Activated CD4-positive, alpha-beta T cell treated with anti-CD3 and anti-CD28 coated beads, Interleukin-2, amount 50 U/mL, for 48 hours (primary cell): ENCODE measurements at places on chromosomes 12 and 14.

GRCh38 chr12:99054601-99055128 lies 409.6 kb downstream of the APAF1 start:
- no peak for DNase-seq

DNA sequence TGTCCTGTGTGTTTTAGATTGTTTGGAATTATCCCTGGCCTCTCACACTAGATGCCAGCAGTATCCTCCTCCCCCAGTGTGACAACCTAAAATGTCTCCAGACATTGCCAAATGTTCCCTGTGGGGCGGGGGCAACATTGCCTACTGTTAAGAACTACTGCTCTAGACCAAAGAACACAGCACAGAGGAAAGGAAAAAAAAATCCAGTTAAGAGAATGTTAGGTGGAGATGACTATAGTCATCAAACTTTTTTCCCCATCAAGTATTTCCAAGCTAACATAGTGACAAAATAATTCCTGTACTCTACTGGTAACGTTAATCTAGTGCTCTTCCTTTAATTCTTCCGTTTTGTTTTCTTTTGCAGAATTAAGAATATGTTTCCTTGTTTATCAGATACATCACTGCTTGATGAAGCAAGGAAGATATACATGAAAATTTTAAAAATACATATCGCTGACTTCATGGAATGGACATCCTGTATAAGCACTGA lies 3.5 kb downstream of the CDKN1B start:
- no peak for DNase-seq

- DNase-seq = no peak
Observed at GRCh38 chr12:16586350-16587109, 19.4 kb downstream of the LMO3 start.

DNA sequence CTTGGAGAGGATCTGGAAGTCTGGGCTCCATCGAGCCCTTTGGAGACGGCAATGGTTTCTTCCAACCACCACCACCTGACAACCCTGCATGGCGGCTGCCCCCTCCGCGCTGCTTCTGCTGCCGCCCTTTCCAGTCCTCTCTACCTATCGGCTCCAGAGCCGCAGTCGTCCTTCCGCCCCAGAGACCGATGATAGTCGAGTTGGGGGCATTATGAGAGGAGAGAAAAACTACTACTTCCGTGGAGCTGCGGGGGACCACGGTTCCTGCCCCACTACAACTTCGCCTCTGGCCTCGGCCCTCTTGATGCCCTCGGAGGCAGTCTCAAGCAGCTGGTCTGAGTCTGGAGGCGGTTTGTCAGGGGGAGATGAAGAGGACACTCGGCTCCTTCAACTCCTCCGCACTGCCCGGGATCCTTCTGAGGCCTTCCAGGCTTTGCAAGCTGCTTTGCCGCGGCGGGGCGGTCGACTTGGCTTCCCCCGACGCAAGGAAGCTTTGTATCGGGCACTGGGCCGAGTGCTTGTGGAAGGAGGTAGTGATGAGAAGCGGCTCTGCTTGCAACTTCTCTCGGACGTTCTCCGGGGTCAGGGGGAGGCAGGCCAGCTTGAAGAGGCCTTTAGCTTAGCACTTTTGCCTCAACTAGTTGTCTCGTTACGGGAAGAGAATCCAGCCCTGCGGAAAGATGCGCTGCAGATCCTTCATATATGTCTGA lies 499 bp downstream of the TOGARAM1 start:
- peak; percentile 29 for DNase-seq

GRCh38 chr12:21559855-21560569 lies 33.9 kb downstream of the SPX start:
- no peak for DNase-seq

DNA sequence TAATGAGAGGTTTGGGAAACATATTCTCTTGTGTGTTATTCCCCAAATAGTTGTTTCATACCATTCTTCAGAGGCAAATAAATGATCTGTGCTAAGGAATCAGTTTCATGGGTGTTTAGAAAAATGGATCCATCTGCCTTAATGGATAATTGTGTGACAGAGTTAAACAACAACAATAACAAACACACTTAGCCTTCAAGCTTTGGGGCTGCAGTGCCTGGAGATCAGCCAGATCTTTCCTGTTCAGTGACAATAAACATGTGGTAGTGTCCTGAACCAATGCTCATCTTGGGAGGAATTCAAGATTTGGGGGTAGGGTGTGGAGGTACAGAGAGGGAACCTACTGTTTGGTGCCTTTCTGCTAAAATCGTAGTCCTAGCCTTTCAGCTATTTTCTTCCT lies 93.7 kb upstream of the PRICKLE1 start:
- no peak for DNase-seq

GRCh38 chr12:54027442-54027786 lies 826 bp upstream of the HOXC6 start:
- no peak for DNase-seq
